Brain pericyte (primary cell): ENCODE measurements at places on chromosomes 16 and 17.

GRCh38 chr17:40475234-40475908, 26.1 kb downstream of the TNS4 start:
- no peak for DNase-seq

GRCh38 chr16:4285167-4285566, 12.3 kb upstream of the TFAP4 start:
- no peak for DNase-seq

GRCh38 chr17:50205111-50205962, 3.9 kb upstream of the COL1A1 start:
- DNase-seq: no peak

- DNase-seq: no peak
Observed at GRCh38 chr16:35344012-35344762, 1884.8 kb downstream of the TP53TG3F start.

- DNase-seq: no peak
Observed at GRCh38 chr16:87836844-87837581, 32.3 kb downstream of the SLC7A5 start.

DNA sequence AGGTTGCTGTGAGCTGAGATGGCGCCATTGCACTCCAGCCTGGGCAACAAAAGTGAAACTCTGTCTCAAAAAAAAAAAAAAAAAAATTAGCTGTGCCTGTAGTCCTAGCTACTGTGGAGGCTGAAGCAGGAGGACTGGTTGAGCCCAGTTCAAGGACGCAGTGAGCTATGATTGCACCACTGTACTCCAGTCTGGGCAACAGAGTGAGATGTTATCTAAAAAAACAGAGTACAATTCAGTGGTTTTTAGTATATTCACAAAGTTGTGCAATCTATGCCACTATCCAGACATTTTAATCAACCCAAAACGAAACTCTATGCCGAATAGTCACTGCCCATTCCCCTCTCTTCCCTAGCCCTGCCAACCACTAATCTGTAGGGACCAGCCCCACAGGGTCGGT, 25.1 kb downstream of the C16orf54 start:
- no peak for DNase-seq

- no peak for DNase-seq
Observed at GRCh38 chr17:40108970-40109824, 8.8 kb upstream of the NR1D1 start.

DNA sequence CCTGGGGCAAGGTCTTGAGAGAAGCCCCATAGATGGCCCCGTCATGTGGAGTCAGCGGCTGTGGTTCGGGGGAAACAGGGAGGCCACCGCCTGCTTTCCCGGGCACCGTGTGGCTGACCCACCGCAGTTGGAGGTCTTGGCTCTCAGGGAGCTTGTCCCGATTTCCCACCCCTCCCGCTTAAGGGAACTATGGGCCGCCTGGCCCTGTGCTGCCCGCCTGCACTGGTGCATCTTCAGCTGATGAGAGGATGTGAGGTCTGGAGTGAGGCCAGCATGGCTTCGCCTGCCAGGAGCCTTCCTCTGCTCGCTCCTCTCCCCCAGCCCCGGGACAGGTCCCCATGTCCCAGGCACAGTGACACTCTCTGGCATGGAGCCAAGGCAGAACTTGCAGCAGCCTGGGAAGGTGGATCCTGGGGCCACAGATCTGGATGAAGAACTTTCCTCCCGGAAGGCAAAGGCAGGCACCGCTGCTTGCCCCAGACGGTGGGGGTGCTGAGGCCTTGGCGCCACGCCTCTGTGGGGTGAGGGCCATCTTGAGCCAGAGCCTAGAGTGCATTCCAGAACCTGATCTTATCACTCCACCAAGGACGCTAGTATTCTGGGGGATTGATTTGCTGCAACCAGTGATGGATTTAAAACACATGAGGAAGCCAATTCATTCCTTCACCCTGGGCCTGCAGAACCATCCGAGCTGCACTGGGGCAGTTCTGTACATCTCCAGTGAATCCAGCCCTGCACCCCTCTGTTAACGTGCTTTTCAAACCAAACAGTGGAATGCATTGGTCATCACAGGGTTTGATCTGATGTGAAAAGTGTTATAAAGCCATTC, 178.6 kb upstream of the TNRC6C start:
- peak; percentile 27 for DNase-seq

DNA sequence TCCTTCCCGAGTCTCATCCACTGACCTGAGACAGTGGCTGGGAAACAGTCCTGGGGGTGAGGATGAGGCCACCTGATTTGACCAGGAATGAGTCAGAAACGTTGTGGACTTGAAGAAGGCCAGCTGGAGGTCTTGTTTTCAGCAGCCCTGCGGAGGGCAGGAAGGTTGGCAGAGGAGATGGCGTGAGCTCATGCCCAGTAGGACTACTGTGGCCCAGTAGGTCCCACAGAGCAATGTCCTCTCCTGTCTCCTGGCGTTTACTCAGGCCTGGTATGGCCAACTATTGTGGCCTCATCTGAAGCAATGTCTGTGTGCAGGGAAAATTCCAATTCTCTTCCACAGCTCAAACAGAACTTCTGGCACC, 84.1 kb upstream of the DNAJA2 start:
- no peak for DNase-seq

GRCh38 chr17:30952638-30953393, 18.0 kb upstream of the RNF135 start:
- no peak for DNase-seq

GRCh38 chr16:72501739-72502593, 330.0 kb upstream of the PMFBP1 start:
- DNase-seq: peak; percentile 37

GRCh38 chr17:27520491-27521185, 64.4 kb downstream of the KSR1 start:
- no peak for DNase-seq
